NCI-H1092 (cell line): ENCODE measurements at places on chromosomes 7 and 10.

- peak; percentile 74 for DNase-seq
Measured at GRCh38 chr7:20199015-20199737, 18.0 kb downstream of the MACC1 start.

GRCh38 chr10:83023662-83024061 lies 1115.6 kb upstream of the GHITM start:
- DNase-seq: no peak

DNA sequence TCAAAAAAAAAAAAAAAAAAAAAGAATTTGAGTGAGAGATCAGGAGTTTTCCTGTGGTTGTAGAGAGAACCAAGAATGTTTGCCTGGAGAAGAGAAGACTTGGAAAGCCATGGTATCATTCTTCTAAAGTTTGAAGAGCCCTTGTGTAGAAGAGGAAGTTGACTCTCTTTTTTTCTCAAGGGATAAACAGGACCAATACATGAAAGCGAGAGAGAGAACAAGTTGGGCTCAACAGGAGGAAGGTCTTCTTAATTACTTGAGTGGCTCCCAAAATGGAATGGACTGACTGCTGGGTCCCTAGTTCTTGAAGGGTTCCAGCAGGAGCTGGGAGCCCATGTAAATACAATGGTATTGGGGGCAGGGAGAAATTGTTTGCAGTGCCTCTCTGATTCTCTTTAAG lies 173.3 kb upstream of the ADO start:
- no peak for DNase-seq

DNA sequence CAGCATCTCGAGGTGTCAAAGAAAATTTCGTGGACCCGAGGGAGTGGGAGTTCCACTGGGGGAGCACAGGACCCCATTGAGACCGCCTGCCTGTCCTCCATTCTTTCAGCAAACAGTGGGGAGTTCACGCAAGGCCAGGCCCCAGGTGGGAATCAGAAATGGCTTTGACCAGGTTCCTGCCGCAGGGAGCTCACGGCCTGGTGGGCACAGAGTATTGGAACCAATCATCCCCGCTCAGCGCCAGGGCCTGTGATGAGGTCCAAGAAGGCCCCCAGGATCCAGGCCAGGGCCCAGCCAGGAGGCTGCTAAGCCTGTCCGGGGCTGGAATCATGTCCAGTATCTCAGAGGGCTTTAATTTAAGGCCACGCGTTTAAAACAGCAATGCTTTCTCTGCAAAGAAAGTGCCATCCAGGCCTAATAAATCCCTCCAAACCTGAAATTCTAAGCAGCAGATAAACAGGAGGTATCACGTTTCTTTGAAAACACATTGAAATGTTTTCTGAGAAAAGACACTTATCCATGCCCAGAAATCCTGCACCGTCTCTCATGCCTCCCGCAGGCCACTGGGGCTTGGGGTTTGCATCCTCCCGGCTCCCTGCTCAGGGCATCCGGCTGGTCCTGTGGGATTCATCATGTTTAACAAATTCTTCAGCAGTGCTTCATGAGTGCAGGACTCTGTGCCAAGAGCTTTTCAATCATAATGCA lies 125.7 kb downstream of the OAT start:
- no peak for DNase-seq

DNA sequence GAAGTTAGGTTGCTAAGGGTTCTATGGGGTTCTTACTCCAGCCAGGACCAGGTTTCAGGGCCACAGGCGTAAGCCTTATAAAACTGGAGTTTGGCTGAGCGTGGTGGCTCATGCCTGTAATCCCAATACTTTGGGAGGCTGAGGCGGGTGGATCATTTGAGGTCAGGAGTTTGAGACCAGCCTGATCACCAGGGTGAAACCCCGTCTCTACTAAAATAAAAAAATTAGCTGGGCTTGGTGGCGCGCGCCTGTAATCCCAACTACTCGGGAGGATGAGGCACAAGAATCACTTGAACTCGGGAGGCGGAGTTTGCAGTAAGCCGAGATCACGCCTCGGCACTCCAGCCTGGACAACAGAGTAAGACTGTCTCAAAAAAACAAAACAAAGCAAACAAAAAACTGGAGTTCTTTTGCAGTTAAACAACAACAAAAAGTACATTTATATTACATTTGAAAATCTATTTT lies 347 bp upstream of the RRP12 start:
- DNase-seq: no peak

DNA sequence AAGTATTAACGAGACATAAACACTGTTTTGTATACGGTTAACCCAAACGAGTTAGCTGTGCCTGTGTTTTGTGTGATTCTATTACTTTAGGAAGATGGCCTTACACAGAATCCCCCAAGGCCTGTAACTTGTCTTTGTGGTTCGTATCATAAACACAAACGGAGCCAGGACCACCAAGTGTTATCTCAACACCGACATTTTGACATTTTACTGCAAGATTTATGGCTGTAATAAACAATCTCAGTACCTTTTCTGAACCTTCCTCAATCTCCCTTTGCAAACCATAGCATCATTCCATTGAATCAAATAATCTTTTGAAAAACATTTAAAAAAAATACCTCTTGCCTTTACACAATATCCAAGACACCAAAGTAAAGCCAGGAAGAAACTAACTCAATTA lies 2.4 kb upstream of the HOXA4 start:
- DNase-seq: no peak

DNA sequence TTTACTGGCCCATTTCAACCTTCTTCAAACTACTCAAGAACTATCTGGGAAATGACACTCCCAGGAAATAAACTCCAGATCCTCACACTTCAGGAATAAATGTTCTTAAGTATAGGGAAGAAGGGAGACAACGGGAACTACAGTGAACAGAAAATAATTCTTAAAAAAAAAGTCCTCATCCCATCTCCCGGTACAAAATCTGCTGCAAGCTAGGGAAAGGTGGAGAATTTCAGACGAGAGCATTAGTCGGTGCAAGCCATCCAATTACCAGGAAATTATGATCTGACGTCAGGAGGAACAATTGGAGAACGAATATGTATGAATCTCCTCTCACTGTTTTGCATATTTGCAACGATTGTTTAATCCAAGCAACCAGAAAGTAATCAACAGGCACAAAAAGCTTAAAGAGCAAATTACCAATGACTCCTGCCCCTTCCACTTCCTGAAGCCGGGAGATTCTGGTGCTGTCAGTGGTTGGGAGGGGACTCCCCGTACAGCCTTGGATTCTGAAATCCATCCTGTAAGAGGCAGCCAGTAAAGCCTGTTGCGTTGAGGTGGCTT lies 15.1 kb upstream of the GATA3 start:
- no peak for DNase-seq

- no peak for DNase-seq
Measured at GRCh38 chr10:30639946-30640786, 10.6 kb upstream of the LYZL2 start.
